ENCODE measurements at places on chromosomes 11 and 22.

GRCh38 chr11:10893714-10894151 is 35.9 kb upstream of the ZBED5 start:
- no peak for DNase-seq

- DNase-seq = no peak
Measured at GRCh38 chr11:74819400-74819799, 70.8 kb downstream of the RNF169 start.

DNA sequence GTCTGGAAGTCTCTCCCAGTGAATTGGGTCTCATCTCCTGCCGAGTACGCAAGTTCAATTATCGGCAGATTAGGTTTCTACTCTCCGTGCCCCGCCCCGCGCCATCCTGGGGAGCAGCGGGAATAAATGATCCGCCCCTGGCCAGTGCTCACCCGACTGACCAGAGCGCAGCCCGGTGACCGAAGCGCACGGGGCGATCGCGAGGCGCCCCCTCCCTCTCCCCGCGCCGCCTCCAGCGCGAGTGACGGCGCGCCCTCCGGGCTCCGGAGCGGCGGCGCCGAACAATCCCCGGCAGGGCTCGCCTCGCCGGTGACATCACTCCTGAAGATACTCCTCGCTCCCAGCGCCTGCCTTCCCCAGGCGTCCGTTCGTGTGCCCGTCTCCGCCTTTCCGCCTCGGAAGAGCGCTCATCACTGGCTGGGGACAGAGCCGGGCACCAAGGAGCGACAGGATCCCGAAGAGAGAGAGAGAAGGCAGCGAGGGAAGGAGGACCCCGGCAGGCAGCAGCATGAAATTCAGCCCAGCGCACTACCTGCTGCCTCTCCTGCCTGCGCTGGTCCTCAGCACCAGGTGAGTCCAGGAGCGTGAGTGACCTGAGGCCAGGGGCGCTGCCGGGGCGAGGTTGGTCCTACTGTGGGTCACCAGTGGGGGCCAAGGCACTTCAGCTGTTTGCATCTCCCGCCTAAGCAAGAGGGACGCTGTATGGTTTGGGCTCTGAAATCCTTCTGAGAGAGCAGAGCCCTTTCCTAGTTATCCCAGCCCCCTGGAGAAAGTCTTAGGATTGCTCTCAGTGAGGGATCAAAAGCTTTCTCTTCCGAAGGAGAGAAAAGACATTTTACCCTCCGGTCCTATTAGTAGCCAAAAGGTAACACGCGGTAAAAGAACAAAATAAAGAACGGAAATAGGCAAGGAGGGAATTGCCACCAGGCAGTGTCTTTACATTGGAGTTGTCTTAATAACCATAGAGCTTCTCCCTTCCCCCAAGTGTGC is at the start of gene LUZP2:
Gene LUZP2 (plus strand): TSS at position 318 of the 990 bp plus-strand sequence.
- DNase-seq = no peak

GRCh38 chr22:41315586-41315985 is 14.3 kb downstream of the ZC3H7B start:
- DNase-seq = no peak

Data from T-helper 9 cell (primary cell).